ENCODE measurements at places on chromosomes 3 and 15.

- no peak for DNase-seq
Observed at GRCh38 chr3:2078821-2079220, 19.8 kb upstream of the CNTN4 start.

DNA sequence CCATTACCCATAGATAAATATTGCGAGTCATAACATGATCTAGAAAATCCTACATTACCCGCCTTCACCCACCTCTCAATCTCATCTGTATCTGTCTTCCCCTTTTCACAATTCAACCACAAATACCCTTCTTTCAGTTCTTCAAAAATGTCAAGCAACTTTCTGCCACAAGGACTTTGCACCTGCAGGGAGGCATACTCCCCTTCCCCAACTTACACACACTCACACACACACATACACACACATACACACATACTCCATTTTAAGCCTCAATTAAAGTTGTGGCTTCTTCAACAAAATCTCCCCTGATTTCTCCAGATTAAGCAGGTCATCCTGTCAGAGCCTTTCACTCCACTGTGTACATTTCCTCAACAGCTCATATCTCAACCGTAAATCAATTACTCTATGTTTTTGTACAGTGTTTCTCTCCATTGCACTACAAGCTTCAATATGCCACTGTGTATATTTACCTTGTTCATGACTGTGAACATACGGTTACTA is 33.1 kb upstream of the CCDC50 start:
- no peak for DNase-seq

DNA sequence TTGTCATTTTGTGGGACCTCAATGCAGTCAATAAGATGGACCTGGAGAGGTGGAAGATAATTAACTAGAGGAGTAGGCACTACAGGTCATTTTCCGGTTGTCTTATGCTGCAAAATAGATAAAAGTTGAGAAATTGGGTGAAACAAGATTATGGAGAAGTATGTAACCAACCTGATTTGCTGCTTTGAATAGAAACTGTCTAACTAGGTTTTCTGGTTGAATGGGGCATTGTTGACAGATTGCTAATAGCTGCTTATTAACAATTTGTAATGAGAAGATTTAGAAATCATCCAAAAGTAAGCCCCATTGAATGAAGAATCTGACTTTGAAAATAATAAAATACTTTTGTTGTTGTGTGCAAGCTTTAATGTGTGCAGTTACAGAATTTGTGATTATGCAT is 26.2 kb downstream of the PIAS1 start:
- no peak for DNase-seq

DNA sequence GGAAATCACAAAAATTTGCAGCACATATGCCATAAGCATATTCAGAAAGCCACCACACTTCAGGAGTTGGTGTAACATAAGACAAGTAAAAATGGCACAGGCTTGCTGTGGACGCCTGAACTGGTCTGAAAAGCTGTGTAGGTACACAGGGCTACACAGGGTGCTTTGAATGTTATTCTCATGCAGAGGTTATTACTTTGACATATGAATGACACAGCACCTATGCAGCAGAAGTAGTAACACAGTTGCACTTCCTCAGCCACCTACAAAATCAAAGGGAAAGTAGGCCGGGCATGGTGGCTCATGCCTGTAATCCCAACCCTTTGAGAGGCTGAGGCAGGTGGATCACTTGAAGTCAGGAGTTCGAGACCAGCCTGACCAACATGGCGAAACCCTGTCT is 54.5 kb downstream of the OSBPL10 start:
- DNase-seq, result no peak

DNA sequence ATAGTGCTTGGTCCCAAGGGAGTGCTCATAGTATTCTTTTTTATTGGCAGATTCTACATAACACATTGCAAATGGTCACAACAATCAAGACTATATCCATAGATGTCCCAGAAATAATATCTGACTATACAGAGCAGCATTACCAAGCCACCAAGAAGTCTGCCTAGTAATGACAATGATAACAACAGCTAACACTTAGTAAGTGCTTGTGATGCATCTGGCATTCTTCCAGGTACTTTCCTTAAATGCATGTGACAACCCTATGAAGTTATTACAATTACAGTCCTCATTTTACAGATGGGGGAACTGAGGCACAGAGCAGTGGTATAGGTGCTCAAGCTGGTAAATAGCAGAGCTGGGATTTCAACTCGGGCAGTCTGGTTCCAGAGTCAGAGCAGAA is 49.6 kb upstream of the ICE2 start:
- no peak for DNase-seq

DNA sequence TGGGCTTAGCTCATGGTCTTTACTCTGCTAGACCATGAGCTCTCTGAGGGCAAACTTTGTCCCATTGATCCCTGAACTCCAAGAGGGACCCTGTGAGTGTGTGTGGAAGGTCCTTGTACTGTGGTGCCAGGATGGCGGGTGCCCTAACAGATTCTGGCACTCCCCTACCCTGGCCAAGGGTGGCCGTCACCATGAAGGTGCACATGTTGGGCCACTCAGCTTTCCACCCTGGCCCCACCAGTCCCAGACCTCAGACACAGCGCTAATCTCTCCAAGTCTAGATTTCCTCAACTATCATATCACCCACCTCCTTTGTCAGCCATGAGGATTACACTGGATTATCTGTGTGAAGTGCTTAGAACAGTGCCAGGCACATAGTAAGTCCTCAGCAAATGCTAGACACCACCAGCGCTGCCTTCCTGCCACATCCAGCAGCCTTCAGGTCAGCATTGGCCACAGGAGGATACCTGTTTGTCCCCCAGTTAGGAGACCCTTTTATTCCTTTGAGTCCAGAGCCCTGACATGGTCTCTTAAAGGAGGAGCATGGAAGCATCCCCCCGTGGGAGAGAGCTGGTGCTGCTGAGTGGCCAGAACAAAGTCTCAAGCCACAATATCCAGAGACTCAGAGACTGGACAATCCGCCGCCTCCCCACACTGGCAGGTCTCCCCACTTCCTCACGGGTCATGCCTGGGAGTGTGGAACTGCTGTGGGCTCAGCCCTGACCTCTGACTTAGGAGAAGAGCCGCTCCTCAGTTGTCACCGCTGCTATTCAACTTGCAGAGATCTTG is 44.5 kb upstream of the SLCO2A1 start:
- DNase-seq, result no peak

- no peak for DNase-seq
Observed at GRCh38 chr3:24272875-24273274, 221.8 kb downstream of the THRB start.

All from NCI-H446 (cell line).